Hepatocyte (in vitro differentiated cells): ENCODE measurements at places on chromosomes 2 and 18. TPM values are rescaled to one million over a fixed set of nuclear protein-coding genes. Genes with fewer than 3 reads are reported as not detected.

FKBP1B gene
- 36.3 and 37.2 TPM in 2 replicates for polyA plus RNA-seq

GKN2 gene
- polyA plus RNA-seq = not detected in 2 replicates

GRCh38 chr18:62716619-62717168 is 1.4 kb downstream of the PHLPP1 start:
- DNase-seq = peak; percentile 78

DNA sequence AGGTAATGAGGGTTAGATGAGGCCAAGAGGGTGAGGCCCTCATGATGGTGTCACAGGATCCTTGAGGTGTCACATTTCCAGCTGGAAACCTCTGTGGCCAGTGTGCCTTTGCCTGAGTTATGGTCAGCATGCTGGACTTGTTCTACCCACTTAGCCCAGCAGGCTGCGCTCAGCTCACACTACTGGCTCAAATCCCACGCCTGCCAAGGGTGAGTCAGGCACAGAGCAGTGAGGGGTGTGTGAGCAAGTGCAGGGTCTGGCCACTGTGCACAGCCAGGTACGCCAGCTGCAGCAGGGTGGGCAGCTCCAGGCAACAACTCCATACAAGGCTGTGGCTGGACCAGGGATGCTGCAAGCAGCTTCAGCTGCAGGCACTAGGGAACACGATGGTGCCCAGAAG is 616.6 kb upstream of the FSHR start:
- DNase-seq = peak; percentile 75

GRCh38 chr2:8009010-8009597 is 672.8 kb upstream of the ID2 start:
- DNase-seq = no peak

GRCh38 chr2:241295326-241296095 is 20.0 kb downstream of the HDLBP start:
- no peak for DNase-seq

SOCS6 gene
- 14.4 and 16.6 TPM in 2 replicates for polyA plus RNA-seq

STK17B gene
- 6.4 and 7.2 TPM in 2 replicates for polyA plus RNA-seq

DNA sequence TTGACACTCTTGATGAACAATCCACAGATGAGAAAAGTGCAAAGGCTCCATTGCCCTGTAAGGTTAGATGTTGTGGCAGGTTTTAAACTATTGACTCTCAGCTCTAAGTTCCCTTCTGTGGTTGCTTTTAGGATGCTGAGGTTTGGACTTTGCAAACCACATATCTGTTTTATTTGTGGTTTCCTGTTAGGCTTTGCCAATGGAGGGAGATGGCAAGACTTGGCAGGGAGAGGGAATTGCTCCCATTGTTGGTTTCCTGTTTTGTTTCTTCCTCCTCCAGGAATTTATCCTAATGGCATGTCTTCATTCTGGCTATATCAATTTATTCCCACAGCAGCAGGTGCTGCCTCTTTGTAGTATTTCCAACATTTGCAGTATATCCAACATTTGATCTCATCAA is 772.3 kb downstream of the LRRTM4 start:
- DNase-seq = no peak

ALS2 gene
- 10.7 and 11.6 TPM in 2 replicates for polyA plus RNA-seq

DNA sequence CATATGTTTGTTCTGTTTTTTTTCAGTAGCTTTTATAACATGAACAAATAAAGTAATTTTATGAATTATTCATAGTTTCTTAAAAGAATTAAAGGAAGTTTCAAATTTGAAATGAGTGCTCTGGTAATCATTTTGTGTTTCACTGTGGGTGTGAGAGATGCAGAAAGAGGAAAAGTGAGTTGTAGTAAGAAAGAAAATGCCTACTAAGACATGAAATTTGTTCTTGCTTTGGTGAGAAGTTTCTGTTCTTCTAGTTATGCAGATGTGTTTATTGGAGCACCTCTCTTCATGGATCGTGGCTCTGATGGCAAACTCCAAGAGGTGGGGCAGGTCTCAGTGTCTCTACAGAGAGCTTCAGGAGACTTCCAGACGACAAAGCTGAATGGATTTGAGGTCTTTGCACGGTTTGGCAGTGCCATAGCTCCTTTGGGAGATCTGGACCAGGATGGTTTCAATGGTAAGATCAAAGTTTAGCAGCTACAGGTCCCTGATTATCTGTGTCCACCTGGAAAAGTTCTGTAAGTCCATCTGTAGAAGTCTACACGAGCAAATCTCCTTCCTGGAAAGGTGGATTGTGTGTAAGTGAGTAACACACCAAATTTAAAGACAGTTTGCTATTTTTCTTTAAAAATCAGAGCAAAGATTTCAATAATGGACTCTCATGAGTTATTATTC is 51.4 kb downstream of the ITGAV start:
- DNase-seq = no peak

- DNase-seq = no peak
These were observed 102.7 kb downstream of the MAP2 start for GRCh38 chr2:209526561-209526960.

DNA sequence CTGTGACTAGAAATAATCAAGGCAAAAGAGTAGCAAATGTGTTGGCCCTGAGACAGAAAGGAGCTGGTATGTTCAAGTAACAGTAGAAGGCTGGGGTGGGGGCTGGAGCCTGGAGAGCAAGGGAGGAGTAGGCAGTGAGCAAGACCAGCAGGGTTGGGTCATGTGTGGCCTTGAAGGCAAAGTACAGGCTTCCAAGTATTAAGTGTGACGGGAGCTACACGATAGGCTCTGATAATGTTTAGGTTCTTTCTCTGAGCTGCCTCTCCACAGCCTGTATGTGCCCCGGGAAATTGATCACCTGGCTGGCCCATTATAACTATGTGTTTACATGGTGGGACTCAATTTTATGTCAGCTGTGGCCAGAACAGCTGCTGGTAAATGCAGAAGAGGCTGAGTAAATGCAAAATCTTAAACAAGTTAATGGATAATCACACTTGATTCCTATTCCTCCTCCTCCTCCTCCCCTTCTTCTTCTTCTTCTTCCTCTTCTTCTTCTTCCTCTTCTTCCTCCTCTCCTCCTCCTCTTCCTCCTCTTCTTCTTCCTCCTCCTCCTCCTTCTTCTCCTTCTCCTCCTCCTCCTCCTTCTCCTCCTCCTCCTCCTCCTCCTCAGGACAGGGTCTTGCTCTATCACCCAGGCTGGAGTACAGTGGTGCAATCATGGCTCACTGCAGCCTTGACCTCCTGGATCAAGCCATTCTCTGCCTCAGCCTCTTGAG is 9.3 kb downstream of the IL1F10 start:
- peak; percentile 40 for DNase-seq

DNA sequence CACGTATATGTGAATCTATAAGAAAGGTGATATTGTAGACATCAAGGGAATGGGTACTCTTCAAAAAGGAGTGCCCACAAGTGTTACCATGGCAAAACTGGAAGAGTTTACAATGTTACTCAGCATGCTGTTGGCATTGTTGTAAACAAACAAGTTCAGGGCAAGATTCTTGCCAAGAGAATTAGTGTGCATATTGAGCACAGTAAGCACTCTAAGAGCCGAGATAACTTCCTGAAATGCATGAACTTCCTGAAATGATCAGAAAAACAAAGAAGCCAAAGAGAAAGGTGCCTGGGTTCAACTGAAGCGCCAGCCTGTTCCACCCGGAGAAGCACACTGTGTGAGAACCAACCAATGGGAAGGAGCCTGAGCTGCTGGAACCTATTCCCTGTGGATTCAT is 101.0 kb downstream of the HS6ST1 start:
- DNase-seq = no peak

GRCh38 chr2:19198381-19198780 is 160.0 kb downstream of the OSR1 start:
- no peak for DNase-seq

DNA sequence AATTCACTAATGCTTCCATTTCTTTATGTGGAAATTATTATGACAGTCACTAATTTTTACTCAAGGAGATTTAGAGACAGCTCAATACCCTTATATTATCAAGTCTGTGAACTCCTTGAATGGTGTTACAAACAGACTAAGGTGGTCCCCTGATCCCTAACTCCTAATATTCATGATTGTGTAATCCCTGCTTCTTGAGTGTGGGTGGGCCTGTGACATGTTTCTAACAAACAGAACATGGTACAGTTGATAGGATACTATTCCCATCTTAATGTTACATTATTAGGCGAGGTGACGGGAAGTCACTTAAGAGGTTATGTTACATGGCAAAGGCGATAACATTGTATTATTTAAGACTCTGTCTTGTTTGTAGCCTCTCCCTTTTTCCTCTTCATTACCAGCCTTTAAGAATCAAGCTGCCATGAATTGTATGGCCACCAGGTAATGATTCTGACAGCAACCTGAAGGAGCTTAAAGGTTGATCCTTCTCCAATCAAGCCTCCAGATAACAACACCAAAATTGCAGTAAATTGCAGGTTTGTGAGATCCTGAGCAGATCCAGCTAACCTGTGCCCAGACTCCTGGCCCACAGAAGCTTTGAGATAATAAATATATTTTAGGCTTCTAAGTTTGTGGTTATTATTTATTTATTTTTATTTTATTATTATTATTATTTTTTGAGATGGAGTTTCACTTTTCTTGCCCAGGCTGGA is 32.1 kb downstream of the CYTIP start:
- DNase-seq = no peak

DNA sequence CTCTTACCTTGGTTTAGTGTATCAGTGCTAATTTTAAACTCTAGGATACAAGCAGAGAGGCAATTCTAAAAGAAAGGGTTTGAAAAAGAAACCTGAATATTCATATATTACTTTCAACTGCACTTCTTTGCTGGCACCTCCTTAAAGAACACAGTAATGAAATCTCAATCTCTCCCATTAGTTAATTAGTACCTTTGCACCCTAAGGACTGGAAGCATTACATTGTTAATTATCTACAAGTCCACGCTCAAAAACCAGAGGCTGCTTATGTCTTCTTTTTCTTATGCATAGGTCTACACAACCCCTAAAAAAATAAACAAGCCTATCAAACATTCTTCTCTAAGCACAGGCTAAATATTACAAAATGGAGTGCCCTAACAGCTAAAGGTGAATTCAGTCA is 20.2 kb downstream of the EPHA4 start:
- DNase-seq = no peak

- DNase-seq = no peak
These were observed 123.0 kb upstream of the CCDC150 start for GRCh38 chr2:196516564-196516963.

DNA sequence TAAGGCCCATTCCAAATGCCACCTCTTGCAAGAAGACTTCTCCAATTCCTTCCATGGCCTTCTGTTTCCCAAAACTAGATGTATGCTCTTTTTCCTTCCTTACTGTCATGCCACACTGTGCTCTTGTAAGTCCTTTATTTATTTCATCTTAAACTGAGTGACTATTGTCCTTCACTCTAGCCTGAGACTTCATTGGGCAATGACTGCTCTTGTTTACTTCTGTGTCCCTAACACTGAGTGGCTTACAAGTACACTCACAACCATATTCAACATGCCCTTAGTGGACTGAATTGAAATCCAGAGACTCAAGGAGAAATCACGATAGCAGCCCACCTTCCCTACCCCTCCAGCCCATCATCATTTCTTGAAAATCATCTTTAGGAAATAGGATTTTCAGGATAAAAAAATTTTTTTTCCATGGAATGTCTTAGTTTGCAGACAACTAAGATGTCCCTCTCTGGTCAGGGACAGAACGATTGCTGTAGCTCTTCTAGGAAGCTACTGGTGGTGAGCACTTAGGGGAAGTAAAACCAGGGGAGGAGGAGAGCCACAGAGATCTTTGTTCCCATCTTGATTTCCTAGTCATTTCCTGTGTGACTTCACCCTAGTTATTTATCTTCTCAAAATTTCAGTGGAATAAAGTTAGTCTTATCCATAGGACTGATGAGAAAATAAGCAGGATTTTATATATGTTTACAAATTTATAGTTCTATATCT is 80.7 kb downstream of the CYRIA start:
- no peak for DNase-seq

DNA sequence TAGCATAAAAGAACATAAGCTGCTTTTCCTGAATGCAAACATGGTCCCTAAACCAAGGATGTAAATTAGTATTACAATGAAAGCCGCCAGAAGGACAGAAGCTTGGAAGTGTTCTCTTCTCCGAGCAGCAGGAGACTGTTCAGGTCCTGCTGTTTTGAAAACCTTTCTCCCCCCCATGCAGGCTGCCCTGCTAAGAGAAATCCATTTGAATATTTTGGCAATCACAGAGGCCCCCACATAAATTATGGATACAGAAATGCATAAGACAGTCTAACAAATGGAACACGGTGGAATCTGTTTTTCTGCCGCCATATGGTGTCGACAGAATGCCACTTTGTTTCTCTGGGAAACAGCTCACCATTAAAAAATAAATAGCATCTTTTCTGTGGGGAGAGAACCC is 600.4 kb upstream of the KLHL29 start:
- no peak for DNase-seq

- DNase-seq = no peak
These were observed 8.6 kb upstream of the FAHD2A start for GRCh38 chr2:95393901-95394300.

FABP1 gene
- 763 and 780 TPM in 2 replicates for polyA plus RNA-seq

DNA sequence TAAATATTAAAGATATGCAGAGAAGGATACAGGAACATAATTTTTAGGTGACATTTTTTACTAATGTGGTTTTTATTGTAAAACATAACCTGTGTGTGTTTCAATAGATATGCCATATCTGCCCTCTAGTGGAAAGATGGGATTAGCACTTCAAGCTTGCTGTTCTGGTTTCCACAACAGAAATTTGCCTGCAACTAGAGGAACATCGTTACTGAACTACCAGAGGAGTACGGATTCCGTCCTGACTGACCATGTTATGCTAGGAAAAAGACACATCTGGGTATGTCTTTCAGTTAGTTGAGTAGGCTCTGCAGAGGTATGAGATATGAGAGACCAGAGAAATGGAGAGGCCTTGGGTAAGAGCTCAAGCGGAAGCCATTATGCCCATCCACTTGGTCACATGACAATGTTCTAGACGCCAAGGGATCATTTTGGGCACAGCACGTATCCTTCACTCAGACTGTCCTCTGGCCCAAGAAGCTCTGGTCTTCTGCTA is 104.9 kb downstream of the MBD2 start:
- peak; percentile 76 for DNase-seq

- no peak for DNase-seq
These were observed 200.3 kb upstream of the ID2 start for GRCh38 chr2:8481463-8482009.

NAT8 gene
- polyA plus RNA-seq = 3.3 TPM in 2 replicates

DNA sequence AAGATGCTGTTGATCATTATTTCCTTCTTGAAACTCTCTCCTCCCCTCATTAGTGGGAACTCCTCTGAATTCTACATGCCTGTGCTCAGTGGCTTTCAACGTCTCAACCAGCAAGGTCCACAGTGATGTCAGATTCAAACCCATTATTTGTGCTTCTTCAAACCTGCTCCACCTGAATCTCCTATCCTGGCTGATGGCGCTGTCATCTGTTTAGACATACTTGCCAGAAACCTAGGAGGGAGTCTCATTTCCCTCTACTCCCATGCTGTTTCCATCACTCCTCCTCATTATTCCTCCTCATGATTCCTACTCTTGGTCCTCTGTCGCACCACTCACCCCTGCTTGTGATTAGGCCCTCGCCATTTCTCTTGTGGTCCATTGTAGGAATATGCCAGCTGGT is 2.9 kb upstream of the LPIN2 start:
- no peak for DNase-seq

GALNT5 gene
- polyA plus RNA-seq = 5.9 and 6.0 TPM in 2 replicates

GRCh38 chr2:172950565-172950964 is 125.1 kb upstream of the MAP3K20 start:
- DNase-seq = no peak
